Neural cell (in vitro differentiated cells): ENCODE measurements at places on chromosomes 12 and 14. TPM values are rescaled to one million over a fixed set of nuclear protein-coding genes. Genes with fewer than 3 reads are reported as not detected.

The SERPINA10 gene
- not detected in 2 replicates for polyA plus RNA-seq

The RNF212B gene
- polyA plus RNA-seq, result not detected in 2 replicates

The KLRK1 gene
- 14.9 and 20.9 TPM in 2 replicates for polyA plus RNA-seq

The TAS2R19 gene
- 5.7 and 11.2 TPM in 2 replicates for polyA plus RNA-seq

The APOF gene
- polyA plus RNA-seq, result not detected in 2 replicates
